Hematopoietic multipotent progenitor cell treated with erythropoietin and hydrocortisone succinate and interleukin-3 and kit ligand, for 8 days (in vitro differentiated cells): ENCODE measurements at places on chromosomes 11 and 22.
A peak's percentile ranks its signal among the peaks of the same experiment; 100 is the strongest.

- no peak for DNase-seq
These were observed 313.1 kb upstream of the PITPNB start for GRCh38 chr22:28232204-28232603.

GRCh38 chr11:8206251-8207079, 37.6 kb upstream of the RIC3 start:
- peak; percentile 99 for DNase-seq

DNA sequence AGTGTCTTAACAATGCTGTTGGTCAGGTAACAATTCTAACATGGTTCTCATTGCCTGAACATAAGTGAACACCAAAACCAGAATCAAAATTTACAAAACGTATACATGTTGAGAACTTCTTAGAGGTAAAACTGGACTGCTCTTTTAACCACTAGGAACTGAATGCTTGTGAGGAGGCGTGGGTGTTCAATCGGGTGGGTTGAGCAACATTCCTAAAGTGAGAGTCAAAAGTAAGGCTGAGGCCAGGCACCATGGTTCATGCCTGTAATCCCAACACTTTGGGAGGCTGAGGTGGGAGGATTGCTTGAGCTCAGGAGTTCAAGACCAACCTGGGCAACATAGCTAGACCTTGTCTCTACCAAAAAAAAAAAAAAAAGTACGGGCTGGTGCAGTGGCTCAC, 11.5 kb downstream of the PPME1 start:
- DNase-seq: no peak

- no peak for DNase-seq
These were observed 11.8 kb downstream of the ABTB2 start for GRCh38 chr11:34345991-34346480.

DNA sequence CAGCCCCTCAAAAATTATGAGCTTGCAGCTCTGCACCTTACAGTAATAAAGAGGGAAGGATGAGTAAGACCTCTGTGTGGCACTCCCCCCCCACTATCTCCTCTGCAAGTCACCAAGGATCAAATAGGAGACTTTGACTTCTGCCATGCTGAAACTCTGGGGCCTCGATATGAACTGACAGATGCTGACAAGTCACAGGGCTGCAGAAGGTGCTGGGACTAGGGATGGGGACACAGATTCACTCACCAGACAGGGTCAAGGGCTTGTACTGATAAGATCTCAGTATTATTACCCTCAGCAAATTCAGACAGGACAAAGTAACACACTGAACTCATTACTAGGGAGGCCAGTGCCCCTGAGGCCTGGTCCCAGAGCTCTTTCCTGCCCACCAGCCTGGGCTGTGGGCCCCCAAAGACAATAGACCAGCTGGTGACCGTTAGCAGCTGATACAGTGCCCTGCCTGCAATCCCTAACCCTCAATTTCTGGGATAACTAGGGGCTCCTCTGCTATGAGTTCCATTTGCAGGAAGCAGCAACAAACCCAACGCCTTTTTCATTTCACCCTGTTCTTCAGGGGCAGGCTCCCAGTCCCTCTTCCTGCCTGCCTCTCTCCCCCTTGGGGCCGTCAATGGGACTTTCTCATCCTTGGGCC, 20.1 kb downstream of the TMPRSS13 start:
- no peak for DNase-seq
